Esophagus mucosa (tissue), 1 donor: ENCODE measurements at places on chromosomes 7 and 10.
A peak's percentile ranks its signal among the peaks of the same experiment; 100 is the strongest.

- ATAC-seq: no peak
Observed at GRCh38 chr7:128106821-128107220, 75.6 kb upstream of the LRRC4 start.

DNA sequence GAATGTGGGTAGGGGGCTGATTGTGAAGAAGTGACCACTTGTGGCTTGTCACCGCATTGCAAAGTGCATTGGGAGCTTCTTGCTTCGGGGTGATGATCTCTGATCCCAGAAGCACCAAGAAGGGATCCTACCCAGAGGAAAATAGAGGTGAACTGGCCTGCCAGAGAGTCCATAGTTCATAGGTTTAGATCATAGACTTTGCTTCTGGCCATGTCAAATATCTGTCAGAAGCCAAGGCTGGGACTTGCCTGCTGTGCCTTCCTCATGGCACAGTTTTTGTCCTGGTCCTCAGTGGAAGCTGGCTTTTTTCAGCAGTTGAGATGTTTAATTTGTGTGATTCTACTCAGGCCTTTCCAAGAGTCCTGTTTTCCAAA lies 1.1 kb downstream of the ZSWIM8 start:
- ATAC-seq: no peak

- ATAC-seq: no peak
Observed at GRCh38 chr10:34507217-34507616, 307.9 kb downstream of the PARD3 start.

DNA sequence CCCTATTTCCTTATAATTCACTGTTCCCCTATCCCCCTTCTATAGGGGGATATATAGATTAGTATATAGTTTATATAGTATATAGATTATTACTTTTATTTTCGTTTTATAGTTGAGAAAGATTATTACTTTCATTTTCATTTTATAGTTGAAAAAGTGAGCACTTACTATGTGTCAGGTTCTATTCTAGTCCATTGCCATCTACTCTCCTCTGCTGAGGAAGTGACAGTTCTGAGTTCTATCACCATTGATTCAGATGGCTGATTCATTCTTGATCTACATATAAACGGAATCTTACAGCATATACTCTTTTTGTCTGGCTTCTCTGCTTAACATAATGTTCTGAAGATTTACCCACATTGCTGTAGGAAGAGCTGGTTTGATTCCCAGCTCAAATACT lies 20.7 kb upstream of the CAV2 start:
- ATAC-seq: no peak

DNA sequence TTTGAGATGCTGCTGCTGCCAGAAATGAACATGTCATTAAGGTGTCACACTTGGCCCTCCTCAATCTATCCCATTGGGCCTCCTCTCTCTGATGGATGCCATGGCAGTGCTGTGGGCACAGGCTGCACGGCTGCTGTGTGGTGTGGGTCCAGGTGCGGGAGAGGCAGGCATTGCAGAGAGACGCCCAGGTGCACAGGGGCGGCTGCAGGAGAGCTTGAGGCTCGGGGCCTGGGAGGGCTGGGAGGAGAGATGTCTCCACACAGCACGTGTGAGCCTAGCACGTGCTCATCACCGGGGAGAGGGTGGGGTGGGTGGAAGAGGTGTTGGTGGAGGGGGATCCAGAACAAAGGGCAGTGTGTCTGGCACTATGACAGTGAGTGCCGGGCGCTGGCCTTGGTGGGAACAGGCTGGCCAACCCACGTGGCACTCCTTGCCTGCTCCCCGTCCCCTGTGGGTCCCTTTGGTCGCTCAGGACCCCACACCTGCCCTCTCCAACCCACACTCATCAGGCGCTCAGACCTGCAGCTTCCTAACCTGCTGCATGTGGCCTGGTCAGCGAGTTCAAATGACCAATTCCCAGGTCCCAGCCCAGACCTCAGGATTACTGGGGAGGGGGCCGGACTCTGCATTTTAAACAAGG lies 39.9 kb upstream of the BNIP3 start:
- peak; percentile 14 for ATAC-seq

- ATAC-seq: no peak
Observed at GRCh38 chr7:114973147-114973546, 51.3 kb downstream of the MDFIC start.

DNA sequence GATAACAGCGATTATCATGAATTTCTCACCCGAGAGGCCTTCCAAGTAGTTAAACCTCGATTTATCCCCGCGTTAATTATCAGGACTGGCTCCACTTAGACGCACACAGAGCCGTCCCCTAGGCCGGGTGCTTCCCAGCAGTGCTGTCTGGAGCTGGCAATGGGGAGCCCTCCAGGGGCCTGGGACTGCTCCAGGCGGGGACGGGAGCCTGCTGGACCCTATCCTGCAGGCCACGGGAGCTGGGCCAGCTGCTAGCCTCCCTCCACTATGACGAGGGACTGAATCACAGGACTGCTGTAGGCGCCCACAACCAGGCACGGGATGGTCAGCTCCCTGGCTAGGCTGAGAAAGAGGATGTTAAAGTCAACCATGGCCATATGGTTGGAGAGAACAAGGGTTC lies 229.1 kb downstream of the ELFN1 start:
- no peak for ATAC-seq

DNA sequence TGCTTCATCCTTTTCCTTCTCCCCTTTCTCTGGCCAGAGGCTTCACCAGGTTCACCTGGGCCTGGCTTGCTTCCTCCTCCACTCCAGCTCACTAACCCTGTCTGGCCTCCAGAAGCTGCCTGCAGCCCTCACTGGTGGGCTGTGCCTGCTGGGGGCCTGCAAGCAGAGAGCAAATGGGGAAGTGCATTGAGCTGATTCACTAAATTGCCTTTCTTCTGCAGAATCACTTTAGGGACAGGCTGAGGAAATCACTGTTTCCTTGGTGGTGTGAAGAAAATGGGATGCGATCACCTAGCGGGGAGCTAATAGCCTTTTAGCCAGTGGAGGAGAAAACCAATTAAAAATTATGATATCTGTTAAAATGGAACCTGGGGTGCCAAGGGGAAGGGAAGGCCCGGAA lies 3.0 kb downstream of the RET start:
- no peak for ATAC-seq

- ATAC-seq: peak; percentile 99
Observed at GRCh38 chr7:142556740-142557139, 192.5 kb upstream of the PRSS1 start.
